ENCODE measurements at places on chromosomes 4 and X.

DNA sequence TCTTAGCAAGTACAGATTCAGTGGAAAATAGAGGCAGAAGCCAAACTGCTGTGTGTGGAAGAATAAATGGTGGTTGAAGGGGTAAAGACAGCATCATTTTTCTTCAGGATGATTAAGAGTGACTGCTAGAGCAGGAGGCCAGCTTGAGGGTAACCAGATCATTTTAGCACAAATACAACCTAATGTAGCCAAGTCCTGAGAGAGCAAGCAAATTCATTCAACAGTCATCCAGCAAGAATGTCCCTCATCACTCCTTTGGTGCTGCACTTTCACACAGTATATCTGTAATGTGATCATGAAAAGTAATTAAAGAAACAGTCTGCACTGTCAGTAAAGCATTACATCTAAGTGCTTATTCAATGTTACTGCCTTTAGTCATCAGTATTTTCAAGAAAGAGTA is 44.8 kb downstream of the NPFFR2 start:
- no peak for DNase-seq

GRCh38 chr4:173516621-173517524 is 13.2 kb downstream of the HAND2 start:
- DNase-seq: no peak

- no peak for DNase-seq
These were observed 54.8 kb downstream of the FGFBP1 start for GRCh38 chr4:15883610-15884243.

DNA sequence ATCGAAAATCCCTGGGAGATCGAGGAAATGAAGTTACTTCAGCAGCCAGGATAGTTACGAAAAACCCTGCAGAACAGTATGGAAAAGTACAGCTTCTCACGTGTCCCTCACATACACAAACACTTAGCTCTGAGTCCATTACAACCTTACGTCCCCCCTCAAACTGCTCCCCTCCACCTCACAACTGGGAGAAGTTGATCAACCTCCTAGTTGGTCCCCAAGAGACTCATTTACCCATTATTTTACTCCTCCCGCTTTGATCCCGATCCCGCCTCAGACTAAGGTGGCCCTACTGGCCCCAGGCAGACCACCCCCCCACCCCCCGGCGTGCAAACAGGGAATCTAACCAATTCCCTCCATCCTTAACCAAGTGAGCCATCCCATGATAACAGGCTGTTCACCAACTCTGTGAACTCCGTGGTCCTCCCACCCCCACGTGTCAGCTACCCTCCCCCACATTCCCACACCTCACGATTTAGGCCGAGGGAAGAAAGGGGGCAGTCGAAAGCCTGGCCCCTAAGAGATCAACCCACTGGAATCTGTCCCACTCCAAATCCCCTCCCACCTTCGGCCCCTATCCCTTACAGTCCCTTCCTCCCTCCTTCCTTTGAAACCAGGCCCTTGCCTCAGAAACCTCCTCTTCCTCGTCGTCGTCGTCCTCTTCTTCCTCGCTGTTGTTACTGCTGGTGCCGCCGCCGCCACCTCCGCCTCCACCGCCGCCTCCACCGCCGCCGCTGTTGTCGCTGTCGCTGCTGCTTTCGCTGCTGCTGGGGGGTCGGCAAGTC is 755 bp downstream of the ANKRD17 start:
- no peak for DNase-seq

- DNase-seq: no peak
These were observed 1025.5 kb downstream of the STIM2 start for GRCh38 chr4:27886120-27886519.

GRCh38 chr4:22187203-22187820 is 238.7 kb upstream of the KCNIP4 start:
- DNase-seq: no peak

GRCh38 chr4:109206620-109207019 is 95.8 kb downstream of the COL25A1 start:
- no peak for DNase-seq

DNA sequence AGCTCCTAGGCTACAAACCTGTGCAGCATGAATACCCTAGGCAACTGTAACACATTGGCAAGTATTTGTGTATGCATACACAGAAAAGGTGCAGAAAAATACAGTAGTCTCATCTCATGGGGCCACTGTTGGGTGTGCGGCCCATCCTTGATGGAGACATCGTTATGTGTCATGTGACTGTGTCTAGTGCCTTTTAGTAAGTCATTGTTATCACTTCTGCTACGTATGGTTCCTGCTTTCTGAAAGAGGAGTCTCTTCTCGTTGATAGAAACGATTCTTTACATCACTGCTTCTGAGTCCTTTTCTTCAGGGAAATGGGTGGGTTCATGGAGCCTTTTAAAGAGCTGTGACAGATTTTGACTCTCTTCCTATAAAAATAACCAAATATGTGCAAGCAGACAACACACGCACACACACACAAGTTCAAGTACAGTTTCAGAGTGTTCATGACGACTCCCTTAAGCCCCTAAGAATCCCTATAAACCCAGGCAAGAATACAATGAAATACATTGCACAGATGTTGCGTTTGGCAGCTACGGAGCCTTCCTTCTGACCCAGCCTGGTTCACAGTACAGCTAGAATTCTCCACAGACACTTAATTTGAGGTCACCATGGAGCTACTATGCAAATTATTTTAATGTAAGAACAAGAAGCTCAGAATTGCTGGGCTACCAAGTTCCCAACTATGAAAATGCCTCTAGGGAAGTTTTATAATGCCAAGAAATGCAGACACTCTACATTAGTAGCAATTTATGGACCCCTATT is 10.2 kb upstream of the STK32B start:
- DNase-seq: no peak

DNA sequence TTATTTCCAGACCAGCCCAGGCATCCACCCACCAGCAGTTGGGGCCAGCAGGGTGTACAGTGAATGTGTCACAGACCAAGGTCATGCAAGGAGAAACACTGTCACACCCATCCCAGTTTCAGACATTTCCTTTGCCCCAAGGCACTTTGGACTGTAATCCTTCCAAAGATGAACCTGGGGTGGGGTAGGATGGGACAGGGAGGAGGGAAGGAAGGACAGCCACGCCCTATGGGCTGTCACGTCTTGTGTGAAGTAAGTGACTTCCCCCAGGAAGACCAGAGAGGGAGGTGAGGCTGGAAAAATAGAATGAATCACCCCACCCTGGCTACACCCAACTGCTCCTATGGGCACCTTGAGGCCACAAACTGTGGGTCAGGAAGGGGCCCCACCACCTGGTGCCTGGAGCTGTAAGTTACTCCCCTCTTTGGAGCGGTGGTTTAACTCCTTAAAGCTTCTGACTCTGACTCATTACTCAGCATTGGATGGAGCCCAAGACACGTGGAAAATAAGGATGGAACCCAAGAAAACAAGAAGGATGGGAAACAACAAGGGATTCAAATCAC is 349.9 kb upstream of the KLF3 start:
- DNase-seq: no peak

GRCh38 chrX:71954458-71954857 is 43.8 kb downstream of the NHSL2 start:
- no peak for DNase-seq

- DNase-seq: no peak
These were observed 229.2 kb downstream of the PTTG2 start for GRCh38 chr4:38189445-38189844.

DNA sequence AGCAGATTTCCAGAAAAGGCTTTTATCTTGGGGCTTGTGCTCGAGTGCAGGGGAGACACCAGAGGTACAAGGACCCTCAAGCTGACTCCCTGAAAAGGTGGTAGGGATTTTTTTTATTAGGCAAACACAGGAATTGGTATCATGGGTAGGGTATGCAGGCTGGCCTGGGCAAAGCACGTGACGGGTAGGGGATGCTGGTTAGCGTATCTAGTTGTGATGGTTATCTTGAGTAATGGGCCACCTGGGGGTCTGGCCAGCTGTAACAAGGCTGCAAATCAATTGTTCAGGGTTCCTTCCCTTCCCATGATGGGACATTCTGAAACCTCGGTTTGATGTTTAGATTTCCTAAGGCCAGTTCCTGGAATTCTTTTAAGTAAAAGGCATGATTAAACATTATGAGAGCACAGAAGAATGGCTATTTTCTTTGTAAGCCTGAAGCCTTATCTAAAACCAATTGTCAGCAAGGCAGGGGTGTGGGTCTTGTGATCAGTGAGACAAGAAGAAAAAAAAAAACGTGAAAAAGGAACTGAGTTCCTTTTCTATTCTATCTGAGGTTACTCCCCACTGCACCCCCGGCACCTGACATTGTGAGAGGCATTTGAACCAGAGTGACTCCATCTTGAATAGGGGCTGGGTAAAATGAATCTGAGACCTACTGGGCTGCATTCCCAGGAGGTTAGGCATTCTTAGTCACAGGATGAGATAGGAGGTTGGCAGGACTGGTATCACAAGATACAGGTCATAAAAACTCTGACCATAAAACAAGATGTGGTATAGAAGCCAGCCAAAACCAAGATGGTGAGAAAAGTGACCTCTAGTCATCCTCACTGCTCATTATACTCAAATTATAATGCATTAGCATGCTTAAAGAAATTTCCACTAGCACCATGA is 64.2 kb upstream of the S100G start:
- DNase-seq: no peak

GRCh38 chrX:103586314-103586646 is 965 bp downstream of the TCEAL4 start:
- DNase-seq: no peak

DNA sequence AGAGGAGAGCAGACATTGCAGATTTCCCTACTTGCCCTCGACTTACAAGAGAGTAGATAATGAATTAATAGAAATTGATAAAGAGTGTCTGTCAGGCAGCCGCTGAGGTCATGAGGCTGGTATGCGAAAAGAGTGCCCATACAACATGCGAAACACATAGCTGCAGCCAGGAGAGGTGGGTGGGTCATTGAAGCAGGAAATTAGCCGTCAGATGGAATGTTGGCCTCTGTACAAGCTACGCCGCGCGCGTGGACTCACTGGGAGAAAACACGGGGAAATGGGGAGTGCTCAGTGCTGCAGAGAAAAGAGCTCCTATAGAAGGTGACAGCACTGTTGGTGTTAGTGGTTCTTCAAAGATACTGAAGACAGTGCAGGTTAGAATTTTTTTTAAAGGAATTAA is 125.1 kb downstream of the RAPGEF2 start:
- DNase-seq: no peak

GRCh38 chrX:119229253-119229615 is 6.9 kb upstream of the PGRMC1 start:
- DNase-seq: no peak

DNA sequence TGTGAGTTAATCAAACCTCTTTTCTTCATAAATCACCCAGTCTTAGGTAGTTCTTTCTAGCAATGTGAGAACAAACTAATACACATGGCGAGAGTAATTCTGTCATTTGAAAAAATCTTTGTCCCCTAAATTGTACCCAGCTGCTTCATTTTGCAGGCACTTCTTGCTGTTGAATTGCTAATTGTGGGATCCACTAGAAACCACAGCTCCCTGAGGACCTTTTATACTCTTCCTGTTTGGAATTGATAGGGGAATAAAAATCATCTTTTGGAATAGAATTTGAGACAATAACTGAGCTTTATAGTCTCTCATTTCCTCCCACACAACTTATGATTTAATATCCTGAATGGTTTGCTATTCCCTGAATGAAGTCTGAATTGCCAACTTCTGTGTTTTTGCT is 170.2 kb downstream of the PACRGL start:
- DNase-seq: no peak

- DNase-seq: no peak
These were observed 30.3 kb upstream of the NAF1 start for GRCh38 chr4:163196926-163197480.

GRCh38 chr4:87632469-87632868 is 17.6 kb upstream of the DMP1 start:
- no peak for DNase-seq

GRCh38 chr4:119653990-119654389 is 25.4 kb upstream of the PDE5A start:
- DNase-seq: no peak

- no peak for DNase-seq
These were observed 777 bp upstream of the WDFY3 start for GRCh38 chr4:84967243-84967690.

DNA sequence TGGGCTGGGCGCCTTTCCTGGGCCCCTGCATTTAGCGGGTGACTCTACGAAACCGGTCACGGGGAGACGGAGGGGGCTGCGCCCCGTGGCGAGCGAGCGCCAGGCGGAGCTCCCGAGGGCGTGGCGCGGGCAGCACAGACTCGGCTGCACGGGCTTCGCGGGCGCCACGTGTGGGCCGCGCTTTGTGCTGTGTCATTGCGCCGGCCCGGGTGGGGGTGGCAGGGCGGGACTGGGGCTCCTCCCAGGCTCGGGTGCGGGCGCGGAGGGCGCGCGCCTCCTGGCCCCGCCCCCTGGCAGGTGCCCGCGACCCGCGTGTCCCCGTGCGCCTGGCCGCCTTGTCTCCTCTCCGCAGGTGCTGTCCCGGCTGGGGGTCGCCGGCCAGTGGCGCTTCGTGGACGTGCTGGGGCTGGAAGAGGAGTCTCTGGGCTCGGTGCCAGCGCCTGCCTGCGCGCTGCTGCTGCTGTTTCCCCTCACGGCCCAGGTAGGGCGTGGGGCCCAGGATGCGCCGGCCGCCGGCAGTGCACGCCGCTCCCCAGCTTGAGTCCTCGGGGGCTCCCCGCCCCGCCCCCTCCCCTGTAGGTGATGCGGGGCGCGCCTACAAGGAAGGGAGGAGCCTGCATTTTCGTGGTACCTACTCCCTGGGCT is 651 bp downstream of the UCHL1 start:
- no peak for DNase-seq

GRCh38 chrX:154469114-154469513 is 10.0 kb downstream of the LAGE3 start:
- no peak for DNase-seq

GRCh38 chrX:126272795-126273497 is 106.9 kb upstream of the DCAF12L2 start:
- no peak for DNase-seq

DNA sequence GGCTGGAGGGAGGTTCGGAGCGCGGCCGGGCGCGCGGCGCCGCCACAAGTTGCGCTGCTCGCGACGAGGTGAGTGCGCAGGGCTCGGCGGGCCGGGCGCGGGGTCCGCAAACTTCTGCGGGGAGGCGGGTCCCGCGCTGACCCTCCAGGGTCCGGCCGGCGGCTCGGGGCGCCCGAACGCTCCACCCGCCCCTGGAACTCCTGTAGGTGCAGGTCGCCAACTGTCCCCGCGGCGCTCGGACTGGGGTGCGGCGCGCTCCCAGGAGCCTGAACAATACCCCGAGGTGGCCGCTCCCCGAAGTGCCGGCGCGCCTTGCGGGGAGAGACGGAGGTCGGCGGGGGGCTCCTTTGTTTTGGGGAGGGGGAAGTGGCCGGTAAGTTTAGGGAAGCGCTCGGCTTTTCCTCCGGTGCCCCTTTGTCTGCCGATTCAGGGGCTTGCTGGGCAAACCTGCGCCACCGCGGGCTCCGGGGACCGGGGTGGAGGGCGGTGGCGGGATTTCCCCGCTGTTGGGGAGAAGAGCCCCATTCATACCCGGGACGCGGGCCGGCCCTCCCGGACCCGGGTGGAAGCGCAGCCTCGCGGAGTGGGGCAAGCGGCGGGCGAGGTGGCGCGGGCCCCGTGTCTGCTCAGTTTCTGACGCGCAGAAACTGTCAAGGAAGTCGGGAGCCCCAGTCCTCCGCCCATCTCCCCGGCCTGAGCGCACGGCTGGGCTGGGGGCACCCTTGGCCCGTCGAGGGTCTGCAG is 694 bp downstream of the TBL1X start:
- no peak for DNase-seq

- DNase-seq: no peak
These were observed 113.6 kb downstream of the GLUD2 start for GRCh38 chrX:121160987-121161386.
